ENCODE measurements at places on chromosomes 16 and 17. TPM values are rescaled to one million over a fixed set of nuclear protein-coding genes. Genes with fewer than 3 reads are reported as not detected.

PIK3R5 gene
- not detected for total RNA-seq

SSTR5 gene
- total RNA-seq: 0.51 TPM

HID1 gene
- total RNA-seq: 51.0 TPM

ATP2C2 gene
- total RNA-seq: 26.0 TPM

CCL5 gene
- not detected for total RNA-seq

CACNG3 gene
- not detected for total RNA-seq

CPHXL2 gene
- total RNA-seq: not detected

CCL22 gene
- total RNA-seq: not detected

NTN3 gene
- not detected for total RNA-seq

C16orf86 gene
- total RNA-seq: not detected

PSME3IP1 gene
- total RNA-seq: 56.4 TPM

CARD14 gene
- 2.3 TPM for total RNA-seq

RPL23 gene
- 807 TPM for total RNA-seq

CIITA gene
- not detected for total RNA-seq

ZP2 gene
- not detected for total RNA-seq

C17orf50 gene
- not detected for total RNA-seq

ABCA8 gene
- 0.22 TPM for total RNA-seq

TP53TG3D gene
- total RNA-seq: not detected

CTF1 gene
- 0.29 TPM for total RNA-seq

CMTM2 gene
- total RNA-seq: not detected

KRT34 gene
- total RNA-seq: 5.1 TPM

SOCS3 gene
- total RNA-seq: 103 TPM

TMEM238L gene
- not detected for total RNA-seq

RRN3 gene
- 35.3 TPM for total RNA-seq

ZDHHC7 gene
- 42.1 TPM for total RNA-seq

CAMTA2 gene
- 27.2 TPM for total RNA-seq

PPY gene
- total RNA-seq: not detected

MYH1 gene
- not detected for total RNA-seq

ARL6IP1 gene
- total RNA-seq: 118 TPM

CIBAR2 gene
- total RNA-seq: not detected

TPSD1 gene
- total RNA-seq: not detected

CHRNE gene
- not detected for total RNA-seq

ABCC12 gene
- not detected for total RNA-seq

ZSCAN10 gene
- not detected for total RNA-seq

MLKL gene
- 29.6 TPM for total RNA-seq

SLC46A1 gene
- 10.4 TPM for total RNA-seq

CBX8 gene
- total RNA-seq: 12.8 TPM

CTU2 gene
- 39.4 TPM for total RNA-seq

Measured in PC-3 (cell line).